LHCN-M2 (cell line): ENCODE measurements at places on chromosomes 13 and 19.

- DNase-seq: peak; percentile 19
Observed at GRCh38 chr13:66586489-66586888, 643.6 kb downstream of the PCDH9 start.

GRCh38 chr19:6738787-6739389, 592 bp upstream of the TRIP10 start:
- peak; percentile 10 for DNase-seq

DNA sequence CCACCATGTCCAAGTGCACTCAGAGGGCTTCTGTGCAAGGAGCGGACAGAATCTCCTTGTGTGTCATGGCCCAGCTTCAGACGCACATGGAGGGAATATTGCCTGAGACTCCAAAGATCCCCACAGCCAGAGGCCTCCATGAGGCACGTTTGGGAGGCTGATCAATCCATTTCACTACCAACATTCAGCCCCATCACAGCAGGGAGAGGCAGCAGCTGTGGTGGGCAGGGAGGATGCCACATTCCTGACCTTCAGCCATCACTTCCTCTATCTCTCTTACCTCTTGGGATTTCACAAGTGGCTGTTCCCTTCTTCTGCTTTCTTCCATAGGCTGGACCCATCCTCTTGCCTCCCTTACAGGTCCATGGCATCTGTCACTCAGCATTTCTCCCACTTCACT, 82.4 kb upstream of the MBNL2 start:
- no peak for DNase-seq

DNA sequence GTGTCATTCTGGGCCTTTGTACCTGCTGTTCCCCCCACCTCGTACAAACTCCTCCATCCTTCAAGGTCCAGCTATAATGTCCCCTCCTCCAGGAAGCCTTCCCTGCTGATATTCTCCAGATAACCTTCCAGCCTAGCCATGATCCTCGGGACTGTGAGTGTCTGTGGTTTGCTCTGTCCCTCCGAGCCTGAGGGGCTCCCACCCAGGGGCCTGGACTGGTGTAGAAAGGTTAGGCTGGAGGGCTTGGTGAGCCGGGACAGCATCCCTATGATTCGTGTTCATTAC, 2.9 kb upstream of the COMP start:
- no peak for DNase-seq

GRCh38 chr13:102970542-102970941, 95.7 kb downstream of the SLC10A2 start:
- DNase-seq: no peak

DNA sequence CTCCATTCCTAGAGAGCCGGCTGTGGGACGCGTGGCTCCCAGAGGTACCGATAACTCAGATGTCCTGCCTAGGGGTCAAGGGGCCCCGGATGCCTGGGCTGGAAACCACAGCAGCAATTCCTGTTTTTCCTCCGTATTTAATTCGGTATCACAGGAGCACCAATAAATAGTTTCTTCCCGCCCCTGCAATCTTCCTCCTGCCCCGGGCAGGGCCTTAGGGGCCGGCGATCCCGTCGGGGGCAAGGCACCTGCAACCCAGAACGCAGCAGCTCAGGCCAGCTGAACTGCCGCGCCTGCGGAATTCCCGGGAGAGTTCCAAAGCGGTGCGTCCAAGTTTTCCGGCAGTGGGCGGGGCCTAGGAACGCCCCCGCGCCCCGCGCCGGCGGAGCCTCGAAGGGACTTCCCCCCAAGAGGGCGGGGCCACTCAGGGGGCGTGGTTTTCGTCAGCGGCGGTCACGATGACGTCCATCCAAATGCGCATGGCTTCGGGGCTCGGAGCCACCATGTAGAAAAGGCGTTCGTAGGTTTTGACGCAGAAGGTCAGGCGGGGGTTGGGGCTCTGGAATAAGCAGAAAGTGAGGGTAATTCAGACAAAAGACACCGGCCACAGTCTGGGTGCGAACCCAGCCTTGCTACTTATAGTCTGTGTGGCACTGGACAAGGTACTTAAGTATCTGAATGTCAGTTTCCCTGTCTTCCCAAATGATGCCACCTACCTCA, 9.7 kb upstream of the LYPD3 start:
- DNase-seq: peak; percentile 6

DNA sequence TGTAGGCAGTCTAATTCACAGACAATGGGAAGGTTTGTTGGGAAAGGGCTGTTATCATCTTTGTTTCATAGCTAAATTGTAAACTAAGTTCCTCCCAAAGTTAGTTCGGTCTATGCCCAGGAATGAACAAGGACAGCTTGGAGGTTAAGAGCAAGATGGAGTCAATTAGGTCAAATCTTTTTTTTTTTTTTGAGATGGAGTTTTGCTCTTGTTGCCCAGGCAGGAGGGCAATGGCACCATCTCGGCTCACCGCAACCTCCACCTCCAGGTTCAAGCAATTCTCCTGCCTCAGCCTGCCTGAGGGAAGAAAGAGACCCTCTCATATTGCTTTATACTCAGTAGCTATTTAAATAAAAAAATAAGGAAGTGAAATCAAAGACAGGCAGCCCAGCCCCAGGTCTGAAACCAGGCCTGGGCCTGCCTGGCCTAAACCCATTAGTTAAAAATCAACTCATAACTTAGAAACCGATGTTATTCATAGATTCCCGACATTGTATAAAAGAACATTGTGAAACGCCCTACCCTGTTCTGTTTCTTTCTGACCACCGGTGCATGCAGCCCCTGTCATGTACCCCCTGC, 297.4 kb upstream of the SGCG start:
- DNase-seq: no peak

- no peak for DNase-seq
Observed at GRCh38 chr19:56839652-56840450, 675 bp downstream of the PEG3 start.

- DNase-seq: no peak
Observed at GRCh38 chr13:40983725-40984667, 35.1 kb downstream of the ELF1 start.

GRCh38 chr19:56538761-56539263, at the start of gene ZFP28:
ZFP28 (plus strand) TSS chr19:56538948; CDS start chr19:56539019, 71 bp downstream.
- no peak for DNase-seq

GRCh38 chr13:40479196-40479845, 187.1 kb downstream of the FOXO1 start:
- DNase-seq: no peak

DNA sequence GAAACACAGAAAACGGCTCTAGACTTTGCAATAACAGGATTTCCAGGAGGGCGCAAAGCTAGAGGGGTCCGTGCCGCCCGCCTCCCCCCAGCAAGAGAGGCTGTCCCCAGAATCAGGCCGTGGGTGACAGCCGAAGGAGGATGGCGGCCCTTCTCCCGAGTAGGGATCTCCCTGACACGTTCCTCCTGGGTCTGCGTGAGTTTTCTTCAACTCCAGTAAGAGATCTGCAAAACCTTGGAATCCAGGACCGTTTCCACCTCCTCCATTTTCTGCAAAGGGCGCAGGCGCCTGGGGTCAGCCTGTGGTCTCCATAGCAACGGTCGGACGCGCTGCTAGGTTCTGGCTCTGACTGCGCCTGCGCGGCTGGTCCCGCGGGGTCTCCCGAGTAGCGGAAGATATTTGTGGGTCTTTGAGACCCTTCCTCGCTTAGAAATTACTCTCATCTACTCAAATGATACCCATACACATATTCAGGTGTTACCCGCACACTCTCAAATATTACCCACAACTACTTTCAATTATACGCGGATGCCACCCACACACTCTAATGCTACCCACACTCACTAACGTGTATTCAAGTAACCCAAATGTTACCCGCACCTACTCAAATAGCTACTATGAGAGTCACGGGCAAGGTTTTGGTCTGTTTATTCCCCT, 2.1 kb downstream of the PNMA8C start:
- peak; percentile 69 for DNase-seq

- no peak for DNase-seq
Observed at GRCh38 chr19:1064661-1065605, 2.0 kb upstream of the ARHGAP45 start.

- DNase-seq: peak; percentile 27
Observed at GRCh38 chr19:38062959-38063761, 156.2 kb downstream of the SIPA1L3 start.

DNA sequence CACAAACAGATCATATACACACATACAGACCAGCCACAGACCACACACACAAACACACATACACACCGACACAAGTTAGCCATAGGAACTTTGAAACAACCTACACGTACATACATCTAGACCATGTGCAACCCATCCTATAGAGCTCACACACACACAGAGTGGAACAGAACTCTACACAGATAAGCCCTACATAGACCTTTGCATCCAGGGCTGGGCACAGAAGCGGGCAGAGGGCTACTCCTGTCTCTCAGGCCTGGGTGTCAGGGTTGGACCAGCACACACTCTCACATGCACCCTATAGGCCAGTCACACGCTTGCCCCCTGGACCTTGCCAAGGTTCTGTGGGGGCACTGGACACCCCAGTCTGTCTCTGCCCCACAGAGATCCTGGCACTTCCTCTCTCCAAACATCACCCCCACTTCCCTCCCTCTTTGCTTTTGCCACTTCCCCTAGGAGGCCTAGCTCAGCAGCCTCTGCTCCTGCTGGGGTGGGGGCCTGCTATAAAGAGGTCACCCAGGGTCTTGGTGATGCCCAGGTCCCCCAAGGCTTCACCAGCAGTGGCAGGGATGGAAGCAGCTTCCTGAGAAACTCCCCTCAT, 5.8 kb upstream of the JUNB start:
- no peak for DNase-seq

- DNase-seq: no peak
Observed at GRCh38 chr19:38739440-38740256, 4.6 kb downstream of the CAPN12 start.

DNA sequence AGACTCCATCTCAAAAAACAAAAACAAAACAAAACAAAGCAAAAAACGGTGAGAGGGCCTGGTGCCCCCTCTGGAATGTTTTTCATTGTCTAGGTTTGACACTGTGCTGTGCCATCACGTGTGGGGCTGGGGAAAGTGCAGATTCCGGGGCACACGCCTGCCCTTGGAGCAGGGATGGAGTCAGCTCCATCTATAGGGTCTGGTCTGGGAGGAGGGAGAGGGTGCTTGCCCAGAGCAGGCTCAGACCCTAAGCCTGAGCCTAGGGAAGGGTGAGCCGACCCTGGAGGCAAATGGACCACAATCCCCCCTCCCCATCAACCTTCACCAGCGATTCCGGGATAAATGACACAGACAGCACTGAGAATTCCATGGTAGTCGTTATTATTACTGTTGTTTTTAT, 10.9 kb upstream of the ZBTB32 start:
- no peak for DNase-seq

DNA sequence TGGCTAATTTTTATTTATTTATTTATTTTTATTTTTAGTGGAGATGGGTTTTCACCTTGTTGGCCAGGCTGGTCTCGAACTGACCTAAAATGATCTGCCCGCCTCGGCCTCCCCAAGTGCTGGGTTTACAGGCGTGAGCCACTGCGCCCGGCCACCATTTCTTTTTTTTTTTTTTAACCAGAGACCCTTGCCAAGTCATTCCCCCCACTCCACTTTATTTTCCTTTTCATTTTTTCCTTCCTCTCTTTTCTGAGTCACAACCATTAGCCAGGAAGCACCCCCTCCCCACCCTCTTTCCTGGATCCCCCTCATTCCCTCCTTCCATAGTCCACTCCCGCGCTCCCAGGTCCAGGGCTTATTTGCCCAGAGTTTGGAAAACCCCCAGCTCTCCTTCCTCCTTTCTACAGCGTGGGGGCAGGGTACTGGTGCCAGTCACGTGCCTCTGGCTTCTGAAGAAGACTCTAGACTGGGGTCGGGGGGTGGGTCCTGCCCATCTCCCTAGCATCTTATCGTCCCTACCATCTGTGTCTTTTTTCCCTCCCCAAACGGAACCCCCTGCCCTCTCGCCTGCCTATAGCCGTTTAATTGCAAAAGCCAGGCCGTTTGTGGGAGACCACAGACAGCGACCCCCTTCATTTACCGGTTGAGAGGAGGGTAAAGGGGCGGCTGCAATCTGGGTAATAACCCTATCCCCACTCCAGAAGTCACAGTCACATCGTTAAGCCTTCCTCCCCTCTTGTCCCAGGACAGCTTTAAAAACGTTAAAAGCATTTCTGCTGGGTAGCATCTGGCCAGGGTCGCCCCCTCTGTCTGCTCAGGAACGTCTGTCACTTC, 1.1 kb upstream of the CALR start:
- no peak for DNase-seq

GRCh38 chr13:79869326-79869725, 388.4 kb downstream of the NDFIP2 start:
- DNase-seq: no peak

DNA sequence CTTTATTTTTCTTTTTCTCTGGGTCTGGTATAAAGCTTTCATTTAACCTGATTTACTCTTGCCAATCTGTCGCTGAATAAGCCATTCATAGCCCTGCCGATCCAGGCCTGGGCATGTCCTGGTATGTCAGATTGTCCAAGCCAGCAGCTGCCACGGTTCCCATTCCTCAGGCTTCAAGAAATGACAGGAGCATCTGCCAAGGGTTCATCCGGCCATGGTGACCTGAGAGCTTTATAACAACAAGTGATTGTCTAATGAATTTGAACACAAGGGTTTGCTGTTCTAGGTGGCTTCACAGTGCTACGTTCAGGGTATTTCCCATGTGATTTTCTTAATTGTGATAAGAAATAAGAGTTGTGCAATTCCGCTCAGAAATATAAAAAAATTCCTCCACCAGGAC, 20.0 kb downstream of the PNMA8A start:
- DNase-seq: peak; percentile 97

DNA sequence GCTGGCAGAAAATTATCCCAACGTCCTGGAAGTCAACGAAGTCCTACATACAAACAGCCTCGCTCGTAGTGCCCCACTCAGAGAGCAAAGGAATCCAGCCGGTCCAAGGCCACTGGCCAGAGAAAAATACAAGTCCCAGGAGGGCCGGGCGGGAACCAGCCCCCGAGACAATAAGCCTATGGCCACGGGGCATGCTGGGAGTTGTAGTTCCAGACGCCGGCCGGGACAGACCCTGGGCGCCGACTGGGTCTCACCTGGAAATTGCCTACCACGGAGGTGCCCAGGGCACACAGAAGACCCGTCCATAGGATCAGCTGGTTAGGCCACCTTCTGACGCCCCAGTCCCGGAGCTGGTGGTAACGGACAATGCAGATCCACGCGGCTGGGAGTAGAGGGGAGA, 5.4 kb downstream of the TMEM150B start:
- DNase-seq: no peak

DNA sequence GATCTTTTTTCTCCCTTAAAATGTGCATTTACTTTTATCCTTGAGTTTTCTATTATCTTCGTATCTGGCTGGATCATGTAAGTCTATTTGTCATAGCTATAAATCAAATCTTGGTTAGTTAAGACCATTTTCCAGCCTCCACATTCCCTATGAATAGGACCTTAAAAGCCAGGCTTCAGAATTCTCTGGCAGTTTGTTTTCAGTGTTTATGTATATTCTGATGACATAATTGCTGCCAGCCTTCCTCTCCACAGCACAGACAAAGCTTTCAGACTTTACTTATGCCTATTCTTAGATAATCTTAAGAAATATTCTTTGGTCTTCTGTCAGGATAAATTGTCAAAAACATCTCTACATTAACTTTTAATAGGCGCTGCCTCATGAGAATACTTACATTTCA, 870.8 kb upstream of the SPRY2 start:
- no peak for DNase-seq

GRCh38 chr13:43239275-43239840, 216.0 kb downstream of the DNAJC15 start:
- no peak for DNase-seq
